Vein endothelial cell (primary cell): ENCODE measurements at places on chromosomes 2 and 18. TPM values are rescaled to one million over a fixed set of nuclear protein-coding genes. Genes with fewer than 3 reads are reported as not detected.

TDRD15 gene
- not detected in 2 replicates for total RNA-seq

PLA2R1 gene
- total RNA-seq, result 13.8 and 32.0 TPM in 2 replicates

CCDC74A gene
- total RNA-seq, result 4.8 and 5.9 TPM in 2 replicates

C2orf15 gene
- total RNA-seq, result 0.33 TPM in 1 of 2 replicates, not detected in the other

DSG2 gene
- 0.19 TPM in 1 of 2 replicates, not detected in the other for total RNA-seq

CROCC2 gene
- total RNA-seq, result not detected in 2 replicates

SULT1C4 gene
- 20.1 and 34.3 TPM in 2 replicates for total RNA-seq

AMMECR1L gene
- total RNA-seq, result 18.9 and 23.5 TPM in 2 replicates

DCC gene
- not detected in 2 replicates for total RNA-seq

NABP1 gene
- 29.7 and 55.4 TPM in 2 replicates for total RNA-seq

CRYBA2 gene
- total RNA-seq, result not detected in 2 replicates

C18orf54 gene
- 3.9 and 7.0 TPM in 2 replicates for total RNA-seq

IL18RAP gene
- not detected in 2 replicates for total RNA-seq

PCBP1 gene
- 65.3 and 66.3 TPM in 2 replicates for total RNA-seq

MEMO1 gene
- total RNA-seq, result 48.7 and 50.1 TPM in 2 replicates

MXD1 gene
- 5.7 and 6.2 TPM in 2 replicates for total RNA-seq

SKA1 gene
- 6.9 and 20.1 TPM in 2 replicates for total RNA-seq

EVX2 gene
- total RNA-seq, result not detected in 2 replicates

FEV gene
- not detected in 2 replicates for total RNA-seq

MEP1B gene
- not detected in 2 replicates for total RNA-seq

ATP8B1 gene
- 80.7 and 92.7 TPM in 2 replicates for total RNA-seq

SRD5A2 gene
- total RNA-seq, result not detected in 2 replicates

DNAJC5G gene
- total RNA-seq, result 0.19 and 0.98 TPM in 2 replicates

GDF7 gene
- total RNA-seq, result 2.5 and 11.8 TPM in 2 replicates

SCN9A gene
- 0.33 and 0.96 TPM in 2 replicates for total RNA-seq

OR6B2 gene
- total RNA-seq, result not detected in 2 replicates

RPRM gene
- not detected in 2 replicates for total RNA-seq

EIF2B4 gene
- 28.7 and 32.4 TPM in 2 replicates for total RNA-seq

HOXD4 gene
- 7.8 and 9.4 TPM in 2 replicates for total RNA-seq

GKN2 gene
- 0.38 and 0.65 TPM in 2 replicates for total RNA-seq

IL36G gene
- total RNA-seq, result not detected in 2 replicates

CABYR gene
- 1.6 and 4.1 TPM in 2 replicates for total RNA-seq

DSC2 gene
- not detected in 2 replicates for total RNA-seq

LYG2 gene
- not detected in 2 replicates for total RNA-seq

MORN2 gene
- total RNA-seq, result 9.8 and 15.4 TPM in 2 replicates

AQP4 gene
- not detected in 2 replicates for total RNA-seq

PSTPIP2 gene
- total RNA-seq, result 5.3 and 5.6 TPM in 2 replicates

THSD7B gene
- under 0.01 TPM in 1 of 2 replicates, not detected in the other for total RNA-seq
